ENCODE measurements at places on chromosomes 5 and 9. TPM values are rescaled to one million over a fixed set of nuclear protein-coding genes. Genes with fewer than 3 reads are reported as not detected.

The PDE8B gene
- not detected for total RNA-seq

The ZNF658 gene
- total RNA-seq: 1.5 TPM

The TBC1D13 gene
- total RNA-seq: 24.3 TPM

The LCN15 gene
- not detected for total RNA-seq

The MBLAC2 gene
- 4.2 TPM for total RNA-seq

The DNAJC21 gene
- total RNA-seq: 42.9 TPM

The PCDHA13 gene
- not detected for total RNA-seq

The JAKMIP2 gene
- 2.9 TPM for total RNA-seq

The ZNF169 gene
- total RNA-seq: 7.7 TPM
